ENCODE measurements at places on chromosomes 12 and 14.

DNA sequence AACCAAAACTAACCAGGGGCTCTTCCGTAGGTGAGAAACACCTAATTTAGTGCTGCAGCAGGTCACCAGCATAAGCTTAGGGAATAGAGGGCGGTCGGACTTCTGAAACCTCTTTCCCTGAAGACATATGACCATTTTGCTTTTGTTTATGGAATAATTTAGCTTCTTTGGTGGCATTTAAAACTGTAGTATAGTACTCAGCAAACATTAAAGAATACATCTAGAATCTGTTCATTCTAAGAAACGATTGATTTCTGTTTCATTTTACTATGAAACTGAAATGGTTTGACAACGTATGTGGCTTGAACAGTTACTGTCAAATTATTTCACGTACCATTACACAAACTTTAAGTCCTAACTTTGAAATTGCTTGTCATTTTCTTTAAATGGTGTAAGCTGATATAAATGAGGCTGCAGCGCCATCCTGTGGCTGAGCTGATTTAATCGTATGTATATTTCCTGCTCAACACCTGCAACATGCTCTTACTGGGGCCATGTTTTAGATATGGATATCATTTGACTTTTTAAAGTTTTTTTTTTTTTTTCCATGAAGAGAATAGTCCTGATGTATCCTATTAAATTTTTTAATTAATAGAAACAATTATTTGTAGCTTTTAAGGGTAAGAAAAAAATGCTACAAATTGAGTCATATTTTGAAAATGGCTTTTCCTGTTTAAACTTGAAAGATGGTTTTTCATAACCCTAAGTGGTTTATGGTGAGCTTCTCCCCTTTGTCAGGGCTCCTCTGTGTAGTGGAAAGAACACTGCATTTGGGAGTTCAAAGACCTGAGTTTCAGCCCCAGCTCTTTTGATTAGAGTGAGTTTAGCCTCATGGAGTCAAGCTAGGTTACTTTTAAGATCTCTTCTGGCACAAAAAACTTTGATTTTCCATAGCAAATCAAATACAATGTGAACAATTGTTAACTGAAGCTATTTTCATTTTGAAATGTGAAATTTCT is 27.4 kb downstream of the CFAP54 start:
- peak; percentile 67 for DNase-seq

DNA sequence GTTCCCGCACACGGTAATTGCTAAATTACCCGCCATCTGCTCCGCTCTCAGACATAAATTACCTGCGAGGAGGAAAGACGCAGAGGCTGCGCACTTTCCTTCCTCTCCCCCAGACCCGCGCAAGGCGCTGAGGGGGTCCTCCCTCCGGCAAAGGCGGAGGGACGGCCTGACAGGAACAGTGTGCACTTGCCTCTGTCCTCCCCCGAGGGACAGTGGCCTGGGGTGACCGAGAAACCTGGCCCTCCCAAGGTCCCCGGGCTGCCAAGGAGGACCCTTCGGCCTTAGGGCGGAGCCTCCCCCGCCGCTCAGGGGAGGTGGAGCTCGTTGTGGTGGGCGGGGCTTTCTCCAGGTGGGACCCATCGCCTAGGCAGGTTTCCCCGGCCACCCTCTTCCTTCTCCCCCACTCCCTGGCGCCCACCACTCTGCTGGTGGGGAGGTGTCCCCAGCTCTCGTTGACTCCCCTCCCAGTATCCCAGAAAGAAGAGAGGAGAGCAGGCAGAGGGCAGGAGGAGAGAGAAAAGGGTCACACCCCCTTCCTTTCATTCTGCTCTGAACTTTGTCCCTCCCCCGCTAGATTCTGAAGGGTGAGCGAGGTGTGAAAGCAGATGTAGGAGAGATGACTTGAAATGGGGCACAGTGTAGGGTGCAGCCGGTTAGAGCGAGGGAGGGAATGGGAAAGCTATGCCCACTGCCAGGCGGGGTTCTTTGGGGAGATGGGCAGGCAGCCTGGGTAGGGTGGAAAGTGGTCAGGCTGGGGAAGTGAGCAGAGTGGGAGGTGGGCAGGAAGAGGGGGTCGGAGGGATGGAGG is 11.4 kb upstream of the CALCOCO1 start:
- DNase-seq, result no peak

GRCh38 chr12:124695861-124696260 is 128.4 kb upstream of the NCOR2 start:
- no peak for DNase-seq

GRCh38 chr12:127589541-127589940 is 677.4 kb upstream of the TMEM132C start:
- no peak for DNase-seq

GRCh38 chr12:102950107-102950949 is 7.1 kb upstream of the ASCL1 start:
- DNase-seq, result no peak

GRCh38 chr12:109937371-109937770 is 37.3 kb downstream of the TCHP start:
- DNase-seq, result no peak

DNA sequence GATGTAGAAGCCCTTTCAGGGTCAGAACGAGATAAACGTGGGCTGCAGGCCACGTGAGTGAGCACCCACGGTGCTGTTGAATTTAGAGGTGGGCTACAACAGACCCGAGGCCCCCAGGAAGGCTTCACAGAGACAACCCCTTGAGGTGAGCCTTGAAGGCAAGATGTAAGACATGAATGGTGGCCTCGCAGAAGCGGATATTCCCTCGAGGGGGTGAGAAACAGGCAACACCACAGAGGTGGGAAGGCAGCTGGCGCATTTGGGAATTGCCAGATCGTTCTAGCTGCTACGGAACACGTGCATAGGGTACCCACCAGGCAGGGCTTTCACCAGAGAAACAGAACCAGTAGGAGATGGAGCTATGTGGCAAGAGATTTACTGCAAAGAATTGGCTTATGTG is 22.6 kb upstream of the ATP2A2 start:
- DNase-seq, result no peak

DNA sequence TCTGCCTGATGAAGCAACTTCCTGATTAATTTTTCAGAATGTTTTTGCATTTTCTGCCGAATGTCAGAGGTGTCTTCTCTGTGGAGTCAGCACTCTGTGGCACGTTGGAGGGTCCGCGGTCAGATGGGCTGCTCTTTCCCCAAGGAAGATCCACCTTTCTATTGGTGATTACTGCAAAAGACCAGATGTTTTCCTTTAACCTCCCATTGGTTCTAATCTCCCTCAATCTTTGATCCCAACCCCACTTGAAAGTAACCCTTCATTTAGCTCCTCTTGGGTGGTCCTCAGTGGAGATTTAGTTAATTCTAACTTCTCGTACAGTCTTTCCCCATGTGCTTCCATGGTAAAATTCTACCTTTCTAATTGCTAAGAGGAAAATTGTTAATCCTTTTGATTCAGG is 397.7 kb upstream of the DDHD1 start:
- DNase-seq, result no peak

- DNase-seq, result no peak
Measured at GRCh38 chr14:90193925-90194324, 62.4 kb upstream of the PSMC1 start.

- DNase-seq, result no peak
Measured at GRCh38 chr14:91295276-91295845, 50.9 kb upstream of the GPR68 start.

GRCh38 chr12:18810537-18811253 is 72.8 kb downstream of the CAPZA3 start:
- DNase-seq, result no peak

GRCh38 chr14:105166571-105167302 is 1.8 kb downstream of the JAG2 start:
- DNase-seq, result no peak

GRCh38 chr12:85225501-85225900 is 54.5 kb upstream of the ALX1 start:
- DNase-seq, result no peak

GRCh38 chr12:103698752-103699560 is 111.9 kb downstream of the STAB2 start:
- DNase-seq, result no peak

DNA sequence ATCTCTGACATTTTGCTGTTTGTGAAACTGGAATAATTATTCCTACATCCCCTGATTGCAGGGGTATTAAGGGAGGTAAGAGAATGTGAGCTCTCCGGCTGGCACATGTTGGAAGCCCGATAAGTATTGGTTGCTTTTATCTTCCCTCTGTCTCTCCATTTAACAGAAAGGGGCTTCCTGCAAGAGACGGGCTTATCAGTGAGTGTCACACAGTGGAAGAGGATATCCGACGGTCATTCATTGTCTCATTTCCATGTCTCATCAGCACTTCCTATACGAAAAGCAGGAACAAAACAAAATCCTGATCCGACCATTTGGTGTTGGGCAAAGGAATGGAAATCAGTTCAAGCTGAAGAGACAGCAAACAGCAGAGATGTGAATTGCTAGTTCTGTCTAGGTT is 10.7 kb downstream of the DYRK4 start:
- no peak for DNase-seq

GRCh38 chr12:4700621-4701026 is 19.6 kb upstream of the GALNT8 start:
- DNase-seq, result peak; percentile 89

- no peak for DNase-seq
Measured at GRCh38 chr14:51269634-51270033, 29.6 kb downstream of the TMX1 start.

DNA sequence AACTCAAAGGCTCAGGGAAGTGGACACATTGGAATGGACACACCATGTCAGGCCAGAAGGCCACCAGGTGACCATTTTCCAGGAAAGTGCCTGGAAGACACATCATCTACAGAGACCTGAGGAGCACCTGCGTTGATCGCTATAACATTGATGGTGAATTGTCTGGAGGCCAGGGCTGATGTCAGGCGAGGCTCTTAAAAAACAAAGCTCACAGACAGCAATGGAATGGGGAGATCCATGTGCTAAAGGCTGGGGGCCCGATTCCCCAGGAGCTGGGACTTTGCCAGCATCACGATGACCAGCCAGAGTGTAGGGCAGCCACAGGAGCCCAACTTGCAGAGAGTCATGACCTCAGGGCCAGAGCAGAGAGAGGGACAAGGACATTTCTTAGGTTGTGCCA is 30.3 kb downstream of the DIO3 start:
- no peak for DNase-seq

DNA sequence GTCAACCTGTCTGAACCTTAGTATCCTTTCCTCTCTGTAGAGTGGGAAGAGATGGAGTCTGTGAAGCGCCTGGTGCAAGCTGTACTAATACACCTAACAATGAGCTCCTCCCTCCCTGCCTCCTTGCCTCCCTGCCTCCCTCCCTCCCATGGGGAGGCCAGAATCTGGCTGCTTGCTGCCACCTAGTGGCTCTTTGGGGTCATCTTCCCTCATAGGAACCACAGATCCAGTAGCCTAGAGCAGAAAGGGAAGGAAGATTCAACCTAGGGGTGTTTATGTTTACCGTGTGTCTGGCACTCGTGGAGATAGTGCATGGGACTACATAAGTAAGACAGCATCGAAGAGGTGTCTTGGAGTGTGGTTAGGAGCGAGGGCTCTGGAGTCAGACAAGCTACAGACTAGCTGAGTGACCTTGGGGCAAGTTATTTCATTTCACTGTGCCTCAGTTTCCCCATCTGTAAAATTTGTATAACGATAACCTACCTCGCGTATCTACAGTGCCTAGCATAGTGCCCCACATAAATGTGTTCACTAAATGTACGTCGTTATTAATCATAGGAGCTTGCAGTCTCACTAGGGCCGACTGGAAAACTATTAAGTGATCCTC is 35.5 kb upstream of the TSPAN9 start:
- DNase-seq, result peak; percentile 47

GRCh38 chr14:98855926-98856715 is 415.9 kb downstream of the BCL11B start:
- DNase-seq, result no peak

- no peak for DNase-seq
Measured at GRCh38 chr14:100105357-100106169, 40.3 kb downstream of the EVL start.

DNA sequence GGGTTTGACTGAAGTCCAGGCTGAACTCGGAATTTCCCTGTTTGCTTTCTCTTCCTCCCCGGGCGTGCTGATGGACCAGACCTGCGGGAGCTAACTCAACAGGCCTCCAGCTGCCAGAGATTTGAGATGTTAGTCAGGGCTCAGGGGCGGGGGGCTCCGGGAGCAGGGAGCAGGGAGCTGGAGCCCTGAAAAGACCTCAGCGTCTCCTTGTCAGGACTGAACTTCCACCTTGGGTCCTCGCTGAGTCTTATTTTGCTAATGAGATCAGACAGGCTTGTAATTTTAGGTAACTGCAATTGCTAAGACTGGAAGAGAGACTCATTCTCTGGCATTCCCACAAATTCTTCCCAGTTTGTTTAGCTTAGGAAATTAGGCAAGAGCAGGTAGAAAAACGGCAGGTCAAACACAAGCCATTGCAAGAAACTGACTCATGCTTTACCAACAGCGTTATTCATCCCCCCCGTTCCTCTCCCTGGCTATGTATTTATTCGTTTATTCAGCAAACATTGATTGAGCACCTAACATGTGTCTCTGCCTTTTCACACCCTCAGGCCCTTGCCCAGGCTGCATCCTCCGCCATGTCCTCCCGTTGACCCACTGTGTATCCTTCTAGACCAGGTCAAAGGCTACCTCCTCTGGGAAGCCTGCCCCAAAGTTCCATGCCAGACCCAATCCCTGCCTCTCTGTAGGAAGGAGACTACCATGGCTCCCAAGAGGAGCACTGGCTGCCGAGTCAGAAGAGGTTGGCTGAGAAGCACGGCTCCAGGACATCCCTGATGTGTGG is 80.4 kb upstream of the DIO3 start:
- peak; percentile 68 for DNase-seq

Measured in uterus (tissue), 4 donors.